ENCODE measurements at places on chromosomes 11 and 22.

GRCh38 chr11:114200351-114201133 is 95.7 kb upstream of the NNMT start:
- no peak for DNase-seq

DNA sequence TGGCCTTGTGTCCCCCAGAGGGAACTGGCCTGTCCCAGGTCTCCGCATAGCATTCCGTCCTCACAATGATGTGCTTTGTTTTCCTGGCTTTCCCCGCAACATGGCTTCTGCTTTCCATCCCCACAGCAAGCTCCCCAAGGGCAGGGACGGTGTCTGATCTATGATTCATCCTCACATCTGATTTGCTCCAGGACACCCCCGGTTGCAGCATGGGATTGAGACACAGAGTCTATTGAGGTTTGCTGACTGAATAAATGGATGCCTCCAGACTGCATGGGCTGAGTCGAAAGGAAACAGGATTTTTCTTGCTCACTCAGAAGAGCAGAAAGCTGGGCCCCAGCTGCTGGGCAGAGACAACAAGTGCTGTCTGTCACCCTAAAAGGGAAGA is 40.2 kb downstream of the LMO1 start:
- DNase-seq: no peak

GRCh38 chr11:32148895-32149294 is 58.0 kb downstream of the RCN1 start:
- DNase-seq: no peak

DNA sequence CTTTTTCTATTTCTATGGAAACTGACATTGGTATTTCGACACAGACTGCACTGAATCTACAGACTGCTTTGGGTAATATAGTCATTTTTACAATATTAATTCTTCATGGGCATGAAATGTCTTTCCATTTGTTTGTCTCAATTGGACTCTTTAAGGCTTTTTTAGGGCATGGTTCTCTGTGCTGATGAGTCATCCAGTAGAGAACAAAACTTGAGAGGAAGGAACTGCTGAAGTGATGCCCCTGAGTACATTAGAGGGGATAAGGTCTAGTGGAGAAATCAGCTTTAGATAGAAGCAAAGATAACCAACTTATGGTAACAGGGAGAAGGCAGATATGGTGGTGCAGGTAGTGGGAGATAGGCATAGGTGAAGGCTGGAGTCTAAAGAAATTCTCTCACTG is 25.1 kb downstream of the TSG101 start:
- no peak for DNase-seq

DNA sequence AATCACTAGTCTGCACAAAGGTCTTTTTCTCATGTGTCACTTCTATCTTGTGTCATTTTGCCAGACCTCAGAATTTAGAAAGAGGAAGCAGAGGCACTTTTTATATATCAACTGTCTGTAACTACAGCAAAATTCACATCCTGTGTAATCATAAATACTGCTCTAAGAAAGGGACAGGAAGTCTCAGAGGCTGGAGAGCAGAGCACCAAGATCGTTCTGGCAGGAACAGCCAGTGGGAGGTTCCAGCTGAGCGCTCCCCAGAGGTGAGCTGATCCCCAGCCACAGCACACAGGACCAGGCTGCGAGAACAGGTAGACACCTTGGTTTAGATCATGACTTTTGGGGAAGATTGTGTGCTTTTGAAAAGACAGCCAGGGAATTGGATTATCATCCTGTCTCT is at the start of gene MS4A7:
TSS of gene MS4A7 (plus strand) at position 179 of the 400 bp plus-strand sequence. CDS start 4,610 bp downstream, outside the sequence.
- DNase-seq: no peak

DNA sequence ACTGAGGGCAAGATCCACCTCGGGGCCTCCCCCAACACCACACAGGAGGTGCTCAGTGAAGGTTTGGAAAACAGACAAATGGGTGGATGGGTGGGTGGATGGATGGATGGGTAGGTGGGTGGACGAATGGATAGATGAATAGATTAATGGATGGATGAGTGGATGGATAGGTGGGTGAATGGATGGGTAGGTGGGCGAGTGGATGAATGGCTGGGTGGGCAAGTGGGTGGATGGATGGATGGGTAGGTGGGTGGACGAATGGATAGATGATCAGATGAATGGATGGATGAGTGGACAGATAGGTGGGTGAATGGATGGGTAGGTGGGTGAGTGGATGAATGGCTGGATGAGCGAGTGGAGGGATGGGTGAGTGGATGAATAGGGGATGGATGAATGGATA is 863 bp upstream of the PRR33 start:
- DNase-seq: no peak

DNA sequence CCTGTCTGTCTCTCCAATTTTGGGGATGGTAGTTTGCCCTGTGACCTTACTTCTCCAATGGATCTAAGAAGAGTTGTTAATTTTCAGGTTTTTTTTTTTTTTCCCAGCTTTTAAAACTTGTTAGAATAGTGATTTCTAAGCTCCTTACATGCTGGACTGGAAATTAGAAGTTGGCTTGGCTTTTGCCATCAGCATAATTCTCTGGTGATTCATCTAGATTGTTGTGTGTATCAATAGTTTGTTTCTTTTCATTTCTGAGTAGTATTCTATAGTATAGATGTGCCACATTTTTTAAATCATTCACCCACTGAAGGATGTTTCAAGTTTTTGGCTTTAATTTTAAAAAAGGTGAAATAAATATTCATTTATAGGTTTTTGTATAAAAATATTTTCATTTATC is 51.4 kb downstream of the ADAMTS15 start:
- DNase-seq: no peak

DNA sequence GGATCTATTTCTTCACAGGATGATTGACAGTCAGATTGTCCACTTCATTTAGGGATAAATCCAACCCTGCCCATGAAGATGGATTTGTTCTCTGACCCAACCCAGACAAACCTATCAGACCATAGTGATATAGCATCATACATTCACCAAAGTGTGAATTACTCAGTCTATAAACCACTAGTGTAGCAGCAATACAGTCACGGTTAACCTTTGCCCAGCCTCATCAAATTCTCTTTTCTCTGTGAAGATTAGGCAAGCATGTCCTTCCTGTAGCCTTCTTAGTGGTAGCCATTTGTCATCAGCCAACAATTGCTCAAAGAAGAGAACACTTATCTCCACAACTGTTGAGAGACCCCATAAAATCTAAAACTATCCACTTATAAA is 14.4 kb upstream of the BIRC2 start:
- no peak for DNase-seq

DNA sequence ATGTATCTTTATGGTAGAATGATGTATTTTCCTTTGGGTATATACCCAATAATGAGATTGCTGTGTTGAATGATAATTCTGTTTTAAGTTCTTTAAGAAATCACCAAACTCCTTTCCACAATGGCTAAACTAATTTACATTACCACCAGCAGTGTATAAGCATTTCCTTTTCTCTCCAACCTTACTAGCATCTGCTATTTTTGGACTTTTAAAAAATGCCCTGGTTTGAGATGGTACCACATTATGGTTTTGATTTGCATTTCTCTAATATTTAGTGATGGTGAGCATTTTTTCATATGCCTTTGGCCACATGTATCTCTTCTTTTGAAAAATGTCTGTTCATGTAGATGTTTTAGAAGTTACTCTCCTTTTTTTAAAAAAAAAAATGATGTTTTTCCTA is 142.0 kb downstream of the METTL15 start:
- DNase-seq: no peak

DNA sequence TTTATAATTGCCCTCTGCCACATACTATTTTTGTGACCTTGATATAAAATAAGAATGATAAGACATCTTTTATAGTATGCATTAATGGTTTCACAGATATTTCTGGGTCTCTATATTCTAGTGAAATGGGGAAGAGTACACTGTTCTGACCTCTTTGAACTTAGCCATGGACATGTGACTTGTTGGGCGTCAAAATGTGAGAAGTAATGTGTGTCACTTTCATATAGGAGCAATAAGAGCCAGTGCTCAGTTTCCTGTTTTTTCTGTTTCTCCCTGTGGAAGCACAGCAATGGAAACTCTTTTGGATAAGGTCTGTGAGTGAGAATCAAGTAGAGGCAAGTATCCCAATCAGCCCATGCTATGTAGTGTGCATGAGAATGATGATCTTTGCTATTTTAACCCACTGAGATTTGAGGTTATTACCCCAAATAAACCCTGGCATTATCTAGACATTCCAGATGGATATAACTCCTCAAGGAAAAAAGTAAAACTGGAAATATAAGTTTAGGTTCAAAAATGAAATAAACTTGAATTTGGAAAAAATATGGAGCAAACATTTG is 60.7 kb downstream of the RAB38 start:
- DNase-seq: no peak

DNA sequence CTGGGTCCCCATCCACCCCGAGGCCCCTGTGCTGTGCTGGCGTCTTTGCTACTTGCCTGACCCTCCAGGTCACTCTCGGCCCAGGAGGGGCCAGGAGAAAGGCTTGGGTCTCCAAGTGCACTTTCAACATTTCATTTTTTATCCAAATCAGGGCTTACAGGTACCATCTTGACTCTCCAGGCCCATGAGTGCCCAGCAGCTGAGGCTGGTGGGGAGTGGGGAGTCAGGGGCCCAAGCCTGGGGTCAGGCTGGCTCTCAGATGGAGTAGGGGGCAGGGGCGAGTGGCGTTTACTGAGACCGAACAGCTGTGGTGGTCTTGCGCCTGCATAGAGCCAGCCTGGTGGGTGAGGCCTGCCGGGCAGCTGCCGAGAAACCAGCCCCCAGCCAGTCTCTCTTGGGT is 61.6 kb downstream of the MPPED1 start:
- no peak for DNase-seq

GRCh38 chr11:64102005-64102738 is 63.7 kb downstream of the MACROD1 start:
- DNase-seq: no peak

DNA sequence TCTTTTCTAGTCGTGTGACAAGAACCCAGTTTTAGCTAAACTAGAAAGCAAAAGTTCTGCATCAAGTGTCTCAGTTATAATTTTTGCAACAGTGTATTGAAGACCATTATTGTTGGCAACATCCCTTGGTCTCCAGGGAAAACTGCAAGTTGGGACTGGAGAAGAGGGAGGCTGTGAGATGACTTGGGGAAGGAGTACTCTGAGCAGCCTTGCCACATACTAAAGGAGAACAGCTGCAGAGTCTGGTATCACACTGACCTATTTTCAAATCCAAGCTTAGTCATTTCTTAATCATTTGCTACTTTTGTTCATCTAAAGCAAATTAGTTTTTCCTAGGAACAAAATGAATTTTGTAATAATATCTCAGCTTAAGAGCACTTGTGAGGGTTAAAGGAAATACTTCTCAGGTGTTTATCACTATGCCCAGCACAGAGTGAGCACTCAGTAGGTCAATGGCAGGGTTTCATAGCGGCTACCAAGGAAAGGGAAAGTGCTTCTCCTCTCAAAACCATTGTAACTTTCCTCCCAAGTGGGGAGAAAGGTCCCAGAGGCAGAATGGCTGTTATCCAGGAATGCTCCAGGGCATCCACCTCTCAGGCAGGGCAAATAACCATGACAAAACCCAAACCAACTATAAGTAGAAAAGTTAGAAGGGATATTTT is 247.1 kb downstream of the C11orf87 start:
- no peak for DNase-seq

GRCh38 chr11:78990261-78990660 is 415.6 kb upstream of the NARS2 start:
- peak; percentile 7 for DNase-seq
